ENCODE measurements at places on chromosomes 6 and 20.
A peak's percentile ranks its signal among the peaks of the same experiment; 100 is the strongest.

- DNase-seq = peak; percentile 57
Observed at GRCh38 chr6:99905209-99906106, 88.6 kb downstream of the MCHR2 start.

DNA sequence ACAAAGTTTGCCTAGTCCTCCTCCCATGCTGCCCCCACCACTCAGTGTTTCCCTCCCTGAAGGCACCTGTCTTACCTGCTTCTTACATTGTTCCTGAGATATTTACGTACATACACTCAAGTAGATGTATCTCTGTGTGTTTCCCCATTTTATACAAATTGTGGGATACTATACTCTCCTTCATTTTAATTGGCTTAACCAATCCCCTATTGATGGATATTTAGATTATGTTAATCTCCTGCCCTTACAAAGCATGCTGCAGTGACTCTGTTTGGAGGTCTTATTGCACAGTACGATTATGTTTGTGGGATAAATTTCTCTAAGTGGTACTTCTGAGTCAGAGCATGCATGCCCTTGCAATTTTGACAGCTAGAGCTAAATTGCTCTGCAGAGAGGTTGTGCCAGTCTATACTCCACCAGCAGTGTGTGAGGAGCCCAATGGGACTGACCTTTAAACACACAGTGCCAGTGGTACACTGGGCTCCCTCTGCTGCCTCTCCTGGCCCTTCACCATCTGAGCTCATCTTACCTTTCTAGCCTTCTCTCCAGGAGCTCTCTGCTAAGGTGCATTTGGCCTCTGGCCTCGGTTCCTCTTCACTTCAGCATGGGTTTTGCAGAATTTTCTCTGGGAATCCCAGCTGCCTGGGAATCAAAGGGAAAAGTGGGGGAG, 57.4 kb downstream of the LYRM2 start:
- DNase-seq = no peak

GRCh38 chr6:151757506-151757955, 50.0 kb upstream of the ESR1 start:
- no peak for DNase-seq

DNA sequence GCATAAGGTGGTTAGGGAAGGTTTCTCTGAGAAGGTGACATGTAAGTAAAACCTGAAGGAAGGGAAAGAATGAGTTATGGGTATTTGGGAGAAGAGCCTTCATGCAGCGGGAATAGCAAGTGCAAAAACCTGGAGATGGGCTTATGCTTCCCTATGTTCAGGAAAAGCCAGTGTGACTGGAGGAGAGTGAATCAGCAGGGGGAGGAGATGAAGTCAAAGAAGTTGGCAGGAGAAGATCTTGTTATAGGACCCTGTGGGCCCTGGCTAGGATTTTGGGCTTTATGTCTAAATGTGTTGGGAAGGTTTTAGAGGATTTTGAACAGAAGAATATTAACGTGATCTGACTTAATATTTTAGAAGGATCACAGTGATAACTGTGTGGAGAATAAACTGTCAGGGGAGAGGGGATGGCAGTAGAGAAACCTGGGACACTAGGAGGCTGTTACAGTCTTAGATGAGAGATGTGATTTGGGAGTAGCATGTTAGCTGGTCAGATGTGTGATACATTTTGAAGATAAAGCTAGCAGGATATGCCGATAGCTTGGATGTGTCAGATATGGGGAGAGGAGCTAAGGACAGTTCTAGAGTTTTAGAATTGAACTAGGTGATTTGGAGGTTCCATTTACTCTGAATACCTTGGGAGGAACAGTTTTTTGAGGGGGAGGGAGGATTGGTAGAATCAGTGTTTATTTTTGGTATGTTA, 41.0 kb downstream of the PHF3 start:
- DNase-seq = no peak

Measured in PC-3 (cell line).